Jurkat, Clone E6-1 (cell line): ENCODE measurements at places on chromosomes 6 and 20.

GRCh38 chr6:26064619-26065257 is 22.5 kb upstream of the HFE start:
- DNase-seq, result peak; percentile 64

DNA sequence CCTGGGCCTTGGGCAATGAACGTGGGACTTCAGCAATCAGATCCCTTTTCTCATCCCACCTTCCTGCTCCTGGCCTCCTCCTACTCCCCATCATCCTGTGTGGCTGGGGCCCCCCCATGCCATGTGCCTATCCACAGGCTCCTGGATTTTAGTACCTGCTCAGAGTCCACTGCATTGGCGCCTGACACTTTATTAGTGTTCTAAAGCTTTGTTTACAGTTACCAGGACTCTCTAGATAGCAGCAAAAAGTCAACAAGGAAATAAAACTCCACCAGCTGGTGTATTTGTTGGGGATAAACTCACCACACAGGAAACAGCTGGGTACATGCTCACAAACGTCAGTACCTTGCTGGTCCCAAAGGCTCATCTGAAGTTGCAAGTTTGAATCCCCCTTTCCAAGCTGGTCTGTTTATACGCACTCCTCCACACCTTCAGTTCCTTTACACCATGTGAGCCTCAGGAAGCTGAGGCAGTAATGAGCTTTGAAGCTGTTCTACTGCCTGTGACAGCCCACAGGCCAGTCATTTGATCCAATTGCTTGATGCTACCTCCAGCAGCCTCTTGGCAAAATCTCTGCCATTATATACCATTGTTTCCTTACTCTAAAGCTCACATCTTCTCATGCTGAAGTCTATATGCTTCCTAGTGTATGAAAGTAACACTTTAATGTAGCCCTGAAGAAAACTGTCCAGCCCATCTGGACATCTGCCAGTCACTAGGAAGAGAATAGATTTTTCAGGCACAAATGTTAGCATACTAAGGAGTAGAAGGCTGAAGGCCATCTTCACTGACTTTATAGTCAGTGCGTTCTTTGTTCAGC is 76.6 kb downstream of the ANKEF1 start:
- peak; percentile 45 for DNase-seq

- DNase-seq, result no peak
Measured at GRCh38 chr20:23879811-23880374, 345 bp upstream of the CST5 start.

DNA sequence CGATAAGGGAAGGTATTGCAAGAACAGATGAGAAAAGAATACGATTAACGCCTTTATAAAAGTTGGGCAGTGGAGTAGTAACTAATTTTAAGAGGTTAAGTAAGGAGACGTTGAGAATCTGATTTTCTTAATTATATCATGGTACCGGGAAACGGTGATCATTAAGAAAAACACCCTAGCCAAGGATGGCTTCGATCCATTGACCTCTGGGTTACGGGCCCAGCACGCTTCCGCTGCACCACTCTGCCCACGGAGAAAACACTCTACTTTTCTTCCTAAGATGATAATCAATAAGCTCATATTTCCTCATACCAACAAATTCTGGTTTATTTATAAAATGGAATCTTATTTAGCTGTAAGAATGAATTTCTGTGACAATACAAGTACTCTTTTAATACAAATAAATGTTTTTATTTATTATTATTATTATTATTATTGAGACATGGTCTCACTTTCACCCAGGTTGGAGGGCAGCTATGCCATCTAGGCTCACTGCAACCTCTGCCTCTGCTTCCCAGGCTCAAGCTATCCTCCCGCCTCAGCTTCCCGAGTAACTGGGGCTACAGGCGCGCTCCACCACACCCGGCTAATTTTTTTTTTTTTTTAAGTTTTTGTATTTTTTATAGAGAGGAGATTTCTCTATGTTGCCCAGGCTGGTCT is 8.3 kb downstream of the POM121L2 start:
- DNase-seq, result no peak

DNA sequence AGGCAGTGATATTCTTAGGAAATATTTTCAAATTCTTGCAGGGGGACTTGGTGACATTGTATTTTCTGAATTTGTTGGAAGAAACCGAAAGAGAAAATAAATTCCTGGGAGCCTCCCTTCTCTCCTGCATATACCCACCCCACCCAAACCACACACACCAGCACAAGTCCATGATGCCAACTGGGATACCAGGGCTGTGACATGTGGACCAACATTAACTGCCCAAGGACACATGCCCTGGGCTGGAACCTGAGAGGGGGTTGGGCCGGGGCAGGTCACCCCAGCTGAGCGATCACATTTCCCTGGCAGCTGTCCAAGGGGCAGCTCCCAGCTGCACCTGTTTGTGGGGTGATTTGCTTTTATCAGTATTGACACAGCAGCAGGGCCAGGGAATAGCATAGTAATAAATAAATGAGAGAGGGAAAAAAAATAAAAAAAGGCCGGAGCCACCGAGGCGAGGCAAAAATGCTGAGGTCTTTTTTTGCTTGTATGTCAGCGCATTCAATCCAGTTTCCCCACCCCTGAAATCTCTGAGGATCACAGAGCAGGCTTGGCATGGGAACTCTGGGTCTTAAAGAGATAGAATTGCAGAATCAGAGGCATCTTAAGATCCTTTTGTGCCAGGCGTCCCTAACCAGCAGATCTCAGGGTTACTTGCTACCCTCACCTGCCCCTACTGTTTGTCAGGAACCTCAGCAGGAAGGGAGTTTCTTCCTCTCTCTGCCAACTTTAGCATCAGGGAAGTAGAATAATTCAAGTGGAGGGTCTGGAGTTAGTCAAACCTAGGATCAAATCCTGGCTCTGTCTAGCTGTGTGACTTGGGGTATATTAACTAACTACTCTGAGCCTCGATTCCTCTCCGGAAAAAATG is 66.5 kb upstream of the PIM1 start:
- no peak for DNase-seq

DNA sequence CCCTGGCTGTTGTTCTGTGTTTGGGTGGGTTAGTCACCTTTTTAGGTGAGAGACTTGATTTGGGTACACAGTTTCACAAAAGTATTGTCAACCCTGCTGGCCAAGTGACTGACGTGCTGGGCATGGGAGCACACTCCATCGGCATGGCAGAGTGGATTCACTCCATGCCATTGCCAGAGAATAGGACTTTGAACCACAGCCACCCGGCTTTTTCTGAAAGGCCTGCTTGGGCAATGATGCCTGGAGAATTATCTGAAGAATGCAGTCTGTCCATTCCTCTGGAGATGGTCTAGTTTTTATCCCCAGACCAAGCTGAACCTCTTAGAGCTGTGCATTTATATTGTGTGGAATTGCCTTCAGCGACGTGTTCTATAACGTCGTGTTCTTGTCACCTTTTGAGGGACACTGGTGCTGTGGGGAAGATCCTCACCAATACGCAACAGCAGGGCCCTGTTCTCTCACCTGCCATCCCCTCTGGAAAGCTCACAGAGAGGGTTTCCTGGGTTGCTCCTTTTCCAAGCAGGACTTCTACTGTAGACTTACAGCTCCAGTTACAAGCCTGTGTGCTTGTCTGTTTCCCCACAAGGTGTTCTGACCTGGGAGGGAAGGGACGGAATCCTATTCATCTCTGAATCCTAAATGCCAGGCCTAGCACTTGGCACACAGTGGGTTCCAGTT is 183.4 kb upstream of the AKAP12 start:
- DNase-seq, result no peak

DNA sequence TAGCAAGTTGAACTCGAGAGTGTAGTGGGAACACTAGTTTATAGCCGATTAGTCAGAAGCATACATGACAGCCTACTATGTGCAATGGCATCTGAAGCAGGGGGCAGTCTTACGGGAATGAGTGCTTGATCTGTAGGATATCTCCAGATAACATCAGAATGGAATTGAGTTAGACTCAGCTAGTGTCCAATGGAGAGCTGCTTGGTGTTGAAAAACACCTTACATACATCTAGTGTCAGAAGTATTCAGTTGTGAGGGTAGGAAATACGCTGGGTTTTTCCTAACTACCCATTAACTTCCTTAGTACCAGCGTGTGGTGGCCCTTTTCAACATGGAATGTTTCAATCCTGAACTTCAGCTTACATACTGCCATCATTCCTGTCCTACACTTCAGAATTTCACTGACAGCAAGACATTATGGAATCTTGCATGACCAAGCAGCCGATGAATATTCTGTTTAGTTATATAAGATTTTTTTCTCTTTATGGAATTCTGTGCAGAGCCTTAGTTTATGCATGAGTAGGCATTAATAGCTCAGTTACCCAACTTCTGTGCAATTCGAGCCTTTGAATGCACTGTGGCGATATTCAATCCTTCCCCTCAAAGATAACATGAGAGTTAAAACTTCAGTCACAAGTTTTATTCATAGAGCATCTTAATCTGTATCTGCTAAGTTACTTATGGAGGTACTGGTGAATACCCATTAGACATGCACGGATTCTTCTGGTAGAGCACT is 218.6 kb upstream of the MOCS1 start:
- DNase-seq, result no peak

GRCh38 chr6:17292600-17293133 is 11.5 kb downstream of the RBM24 start:
- no peak for DNase-seq
